ENCODE measurements at places on chromosomes 4 and X. TPM values are rescaled to one million over a fixed set of nuclear protein-coding genes. Genes with fewer than 3 reads are reported as not detected.

Gene ATP8A1
- 18.9 TPM for total RNA-seq

DNA sequence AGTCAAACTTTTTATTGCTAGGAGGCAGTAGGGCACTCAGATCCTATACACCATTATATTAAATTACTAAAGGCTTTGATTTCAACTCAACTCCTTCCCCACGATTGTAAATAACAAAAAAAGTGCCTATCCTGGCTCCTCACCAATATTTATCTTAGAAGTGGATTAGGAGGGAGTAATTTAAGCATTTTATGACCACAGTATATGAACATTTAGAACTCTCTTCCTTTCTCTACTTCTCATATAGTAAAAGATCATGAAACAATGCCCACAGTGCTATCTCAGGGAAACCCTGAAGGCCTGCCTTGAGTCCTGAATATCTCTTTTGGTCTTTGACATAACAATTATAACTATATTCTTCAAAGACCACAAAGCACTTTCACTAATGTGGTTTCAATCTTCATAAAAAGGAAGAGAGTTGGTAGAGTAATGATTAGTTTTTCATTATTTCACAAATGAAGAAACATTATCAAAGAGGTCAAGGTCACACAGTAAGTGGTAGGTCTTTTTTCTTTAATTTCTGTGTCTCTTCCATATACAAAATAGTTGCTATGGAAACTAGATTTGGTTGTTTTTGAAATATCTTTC lies 29.1 kb upstream of the ADH1C start:
- DNase-seq = no peak

GRCh38 chr4:186723292-186724057 lies at the start of gene FAT1:
FAT1 (minus strand) TSS chr4:186723856; CDS start chr4:186709827, 14,029 bp downstream.
- DNase-seq = peak; percentile 72

Gene RTL9
- 0.24 TPM for total RNA-seq

DNA sequence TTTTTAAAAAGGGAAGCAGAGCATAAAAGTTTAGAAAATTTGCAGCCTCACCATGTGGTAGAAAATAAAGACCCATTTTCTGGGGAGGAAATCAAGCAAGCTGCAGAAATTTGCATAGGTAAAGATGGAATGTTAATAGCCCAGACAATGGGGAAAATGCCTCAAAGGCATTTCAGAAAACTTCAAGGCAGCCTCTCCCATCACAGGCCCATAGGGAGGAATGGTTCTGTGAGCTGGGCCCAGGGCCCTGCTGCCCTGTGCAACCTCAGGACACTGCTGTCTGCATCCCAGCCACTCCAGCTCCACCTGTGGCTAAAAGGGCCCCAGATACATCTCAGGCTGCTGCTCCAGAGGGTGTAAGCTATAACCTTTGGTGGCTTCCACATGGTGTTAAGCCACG lies 137.9 kb downstream of the INPP4B start:
- no peak for DNase-seq

DNA sequence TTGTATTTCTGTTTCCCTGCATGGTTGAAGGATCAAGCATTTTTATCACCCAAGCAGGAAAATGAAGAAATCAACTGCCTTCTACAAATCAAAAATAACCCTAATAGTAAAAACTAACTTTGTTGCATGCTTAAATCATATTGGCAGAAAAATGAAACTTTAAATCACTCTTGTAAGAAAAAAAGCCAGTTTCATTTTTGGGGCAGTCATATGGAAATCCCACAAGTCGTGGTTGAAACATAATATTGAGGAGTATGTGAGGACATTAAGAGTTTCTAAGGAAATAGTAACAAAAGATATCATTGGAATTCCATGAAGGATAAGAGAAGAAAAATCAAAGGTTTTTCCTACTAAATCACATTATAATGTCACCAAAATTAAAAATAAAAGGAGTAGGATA lies 8.4 kb downstream of the TEC start:
- no peak for DNase-seq

DNA sequence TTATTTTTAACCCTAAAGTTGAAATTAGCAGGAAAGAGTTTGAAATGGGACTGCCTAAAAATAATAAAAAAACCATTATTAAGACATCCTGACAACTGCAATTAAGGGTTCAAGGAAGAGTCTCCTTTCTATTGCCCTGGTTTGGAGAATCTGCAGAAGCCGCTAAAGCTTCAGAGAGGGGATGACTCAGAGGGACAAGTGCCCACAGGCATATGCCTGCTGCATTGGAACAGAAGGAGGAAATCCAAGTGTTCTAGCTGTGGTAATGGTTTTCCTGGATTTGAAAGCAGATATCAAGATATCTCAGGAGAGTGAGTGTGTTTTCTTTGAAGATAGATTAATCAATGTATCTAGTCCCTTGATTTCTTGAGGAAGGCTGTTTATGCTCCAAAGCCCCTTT lies 235.1 kb upstream of the TAPT1 start:
- DNase-seq = no peak

Gene HERC5
- 1.6 TPM for total RNA-seq

- DNase-seq = no peak
Measured at GRCh38 chrX:50049228-50049627, 126.8 kb downstream of the CLCN5 start.

All from psoas muscle (tissue), 8 donors.